ENCODE measurements at places on chromosomes 12 and 14.

GRCh38 chr12:110742718-110743570 is at the start of gene PPP1CC:
Gene PPP1CC (minus strand): TSS chr12:110742891. CDS start chr12:110742707, 184 bp downstream.
- peak; percentile 87 for DNase-seq

DNA sequence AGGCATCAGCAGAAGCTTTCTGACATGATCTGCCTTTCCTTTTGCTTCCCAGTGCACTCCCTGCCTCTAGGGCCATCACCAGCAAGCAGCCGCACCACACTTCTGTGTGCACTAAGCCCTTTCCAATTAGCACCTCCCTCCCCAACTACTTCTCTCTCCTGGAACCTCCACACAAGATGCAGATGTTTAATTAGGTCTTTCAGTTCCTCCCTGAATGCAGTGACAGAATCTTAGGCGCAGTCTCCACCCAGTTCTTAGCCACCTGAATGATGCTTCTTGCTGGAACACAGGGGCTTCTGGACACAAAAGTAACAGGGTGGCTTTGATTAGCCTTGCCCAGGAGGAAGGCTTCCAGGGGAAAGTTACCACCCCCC is 32.9 kb downstream of the NIN start:
- no peak for DNase-seq

DNA sequence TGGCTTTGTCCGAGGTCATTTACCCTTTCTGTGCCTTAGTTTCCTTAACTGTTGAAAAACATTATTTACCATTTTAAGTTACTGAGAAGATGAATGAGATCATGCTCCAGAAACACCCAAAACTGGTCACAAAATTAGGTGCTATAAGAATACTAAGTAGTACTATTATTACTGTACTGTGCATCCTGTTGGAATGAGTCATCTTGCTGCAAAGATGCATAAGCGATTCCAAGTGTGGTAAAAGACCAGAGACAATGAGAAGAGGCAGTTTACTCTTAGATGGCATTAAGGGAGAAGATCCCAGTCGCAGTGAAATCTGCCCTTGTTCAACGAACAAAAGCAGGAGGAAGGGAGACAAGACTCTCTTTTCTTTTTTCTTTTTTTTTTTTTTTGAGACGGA is 4.2 kb upstream of the PLEKHA5 start:
- peak; percentile 65 for DNase-seq

GRCh38 chr14:41606282-41606531 is 469 bp upstream of the LRFN5 start:
- no peak for DNase-seq

DNA sequence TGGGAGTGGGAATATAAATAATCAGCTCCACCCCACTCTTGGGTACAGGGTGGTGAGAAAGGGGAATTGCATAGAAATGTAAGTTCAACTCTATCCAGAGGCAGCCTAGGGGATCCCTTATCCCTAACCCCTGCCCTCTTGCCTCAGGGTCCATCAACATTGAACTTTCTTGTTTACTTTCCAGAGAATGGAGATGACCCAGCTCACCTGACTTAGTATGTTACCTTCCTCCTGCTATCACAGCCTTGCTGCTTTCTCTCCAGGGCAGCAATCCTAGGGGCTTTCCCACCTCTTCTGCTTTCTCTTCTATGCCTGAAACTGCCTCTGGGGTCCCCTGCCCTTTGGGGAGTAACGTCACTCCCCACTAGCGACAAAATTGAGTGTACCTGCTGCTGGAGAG is 2.7 kb downstream of the LRP1 start:
- no peak for DNase-seq

GRCh38 chr14:97781961-97782360 is 984.8 kb downstream of the VRK1 start:
- DNase-seq: no peak

DNA sequence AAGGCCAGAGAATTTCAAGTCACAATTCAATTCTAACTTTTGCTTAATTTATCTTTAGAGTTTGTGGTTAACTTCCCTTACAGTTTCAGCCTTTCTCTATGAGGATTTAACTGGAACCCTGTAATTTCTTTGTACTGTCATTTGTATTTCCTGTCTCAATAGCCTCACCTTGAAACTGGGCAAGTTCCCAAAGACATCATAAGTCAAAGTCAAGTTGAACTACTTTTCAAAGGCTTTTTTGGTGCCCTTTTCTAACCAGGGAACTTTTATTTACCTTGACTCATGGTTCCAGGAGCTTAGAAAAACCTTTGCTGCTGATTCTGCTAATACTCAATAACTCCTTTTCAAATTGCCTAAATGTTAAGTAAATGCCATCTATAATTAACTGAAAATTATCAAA is 200.8 kb upstream of the KRR1 start:
- no peak for DNase-seq

DNA sequence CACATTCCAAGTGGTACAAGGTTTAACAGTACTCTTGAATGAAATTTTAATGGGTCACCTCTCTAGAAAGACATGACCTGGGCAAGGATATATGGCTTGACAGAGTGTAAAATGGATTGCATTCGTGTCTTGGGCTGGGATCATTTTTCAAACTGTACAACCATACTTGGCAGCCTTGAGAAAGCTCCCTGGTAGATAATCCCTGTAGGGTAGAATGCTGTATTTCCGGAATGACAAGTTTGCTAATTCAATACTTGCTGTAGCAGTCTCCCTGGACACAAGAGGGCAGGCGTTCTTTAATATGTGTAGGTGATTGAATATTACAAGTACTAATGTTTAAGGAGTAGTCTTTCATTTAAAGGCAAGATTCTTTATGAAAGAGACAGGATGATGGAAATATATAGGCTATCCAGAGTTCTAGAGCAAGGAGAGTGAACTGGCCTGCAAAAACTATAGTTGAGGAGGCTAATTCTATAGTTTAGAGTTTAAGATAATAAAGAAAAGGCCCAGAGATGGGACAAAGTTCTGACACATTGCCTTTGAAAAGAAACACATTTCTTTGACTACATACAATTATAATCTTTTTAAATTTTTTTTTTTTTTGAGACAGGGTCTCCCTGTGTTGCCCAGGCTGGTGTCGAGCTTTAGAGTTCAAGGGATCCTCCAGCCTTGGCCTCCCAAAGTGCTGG is 53.4 kb downstream of the PLBD1 start:
- DNase-seq: peak; percentile 7

GRCh38 chr12:26152507-26153102 is 27.8 kb upstream of the BHLHE41 start:
- DNase-seq: no peak

GRCh38 chr12:93957870-93958269 is 190.5 kb upstream of the PLXNC1 start:
- peak; percentile 82 for DNase-seq

DNA sequence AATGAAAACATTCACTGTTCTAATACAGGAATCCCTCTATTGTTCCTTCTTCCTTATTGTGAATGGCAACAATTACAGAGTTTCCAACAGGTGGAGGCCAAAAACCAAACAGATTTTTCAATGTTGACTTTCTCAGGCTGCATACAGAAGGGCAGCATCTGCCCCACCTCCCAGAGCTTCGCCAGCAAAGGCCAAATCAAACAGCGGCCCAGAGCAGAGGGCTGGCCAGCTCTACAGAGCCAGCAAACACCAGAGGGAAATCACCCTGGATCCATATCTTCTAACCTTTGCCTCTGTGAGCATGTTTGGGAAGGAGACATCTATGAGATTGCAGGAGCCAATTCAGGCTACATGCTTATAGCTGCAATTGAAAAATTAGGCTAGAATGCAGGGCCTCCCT is 4.4 kb upstream of the CRACR2A start:
- no peak for DNase-seq

DNA sequence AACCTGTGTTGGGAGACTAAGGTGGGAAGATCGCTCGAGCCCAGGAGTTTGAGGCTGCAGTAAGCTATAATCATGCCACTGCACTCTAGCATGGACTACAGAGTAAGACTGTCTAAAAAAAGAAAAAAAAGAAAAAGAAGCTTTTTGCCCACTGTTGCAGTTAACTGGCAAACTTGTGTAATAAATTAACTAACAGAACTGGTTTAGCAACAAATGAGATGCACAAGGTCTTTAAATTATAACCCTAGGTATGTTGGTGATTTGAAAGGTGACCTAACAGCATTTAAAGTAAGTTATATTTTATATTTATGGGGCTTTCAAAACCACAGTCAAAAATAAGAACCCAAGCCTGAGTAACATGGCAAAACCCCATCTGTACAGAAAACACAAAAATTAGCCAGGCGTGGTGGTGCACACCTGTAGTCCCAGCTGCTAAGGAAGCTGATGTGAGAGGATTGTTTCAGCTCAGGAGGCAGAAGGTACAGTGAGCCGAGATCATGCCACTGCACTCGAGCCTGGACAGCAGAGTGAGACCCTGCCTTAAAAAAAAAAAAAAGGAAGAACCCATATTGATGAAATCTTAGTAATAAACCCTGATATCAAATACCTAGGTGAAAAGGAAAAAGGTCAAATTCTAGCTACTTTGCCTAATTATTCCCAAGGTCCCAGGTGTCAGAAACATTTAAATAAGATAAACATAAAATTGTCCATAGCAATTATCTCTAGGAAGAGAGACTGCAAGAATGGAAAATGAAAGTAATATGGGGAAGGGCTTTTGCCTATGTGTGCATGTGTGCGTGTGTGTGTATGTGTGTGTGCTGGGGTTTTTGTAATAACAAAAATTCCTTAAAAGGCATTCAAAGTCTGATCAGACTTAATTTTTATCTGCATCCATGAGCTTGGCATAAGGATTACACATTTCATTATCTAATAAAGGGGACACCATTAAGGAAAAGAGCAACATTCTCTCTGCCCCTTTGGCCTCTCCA is 15.4 kb downstream of the SYNE2 start:
- DNase-seq: no peak

- peak; percentile 51 for DNase-seq
Measured at GRCh38 chr12:102302553-102302952, 104.9 kb upstream of the PMCH start.

GRCh38 chr12:129481921-129482320 is 421.9 kb downstream of the TMEM132D start:
- no peak for DNase-seq

GRCh38 chr14:82387699-82388098 is 854.0 kb upstream of the SEL1L start:
- DNase-seq: peak; percentile 21

DNA sequence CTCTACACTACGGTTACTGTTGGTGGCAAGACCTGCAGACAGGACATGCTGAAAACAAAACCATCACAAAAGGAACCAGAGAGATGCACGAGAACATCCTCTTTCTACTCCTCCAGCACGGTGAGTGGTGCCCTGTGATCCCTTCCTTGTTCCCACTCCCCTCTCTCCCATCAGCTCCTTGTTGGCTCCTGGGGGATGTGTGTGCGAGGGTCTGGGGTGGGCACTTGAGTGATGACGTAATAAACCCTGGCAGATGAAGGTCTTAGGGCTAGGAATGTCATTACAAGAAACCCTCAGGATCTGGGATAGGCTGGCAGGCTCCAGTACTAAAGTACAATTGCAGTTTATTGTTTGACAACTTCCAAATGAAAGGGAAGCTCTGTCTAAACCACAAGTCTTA is 261.5 kb downstream of the FOXN3 start:
- no peak for DNase-seq

DNA sequence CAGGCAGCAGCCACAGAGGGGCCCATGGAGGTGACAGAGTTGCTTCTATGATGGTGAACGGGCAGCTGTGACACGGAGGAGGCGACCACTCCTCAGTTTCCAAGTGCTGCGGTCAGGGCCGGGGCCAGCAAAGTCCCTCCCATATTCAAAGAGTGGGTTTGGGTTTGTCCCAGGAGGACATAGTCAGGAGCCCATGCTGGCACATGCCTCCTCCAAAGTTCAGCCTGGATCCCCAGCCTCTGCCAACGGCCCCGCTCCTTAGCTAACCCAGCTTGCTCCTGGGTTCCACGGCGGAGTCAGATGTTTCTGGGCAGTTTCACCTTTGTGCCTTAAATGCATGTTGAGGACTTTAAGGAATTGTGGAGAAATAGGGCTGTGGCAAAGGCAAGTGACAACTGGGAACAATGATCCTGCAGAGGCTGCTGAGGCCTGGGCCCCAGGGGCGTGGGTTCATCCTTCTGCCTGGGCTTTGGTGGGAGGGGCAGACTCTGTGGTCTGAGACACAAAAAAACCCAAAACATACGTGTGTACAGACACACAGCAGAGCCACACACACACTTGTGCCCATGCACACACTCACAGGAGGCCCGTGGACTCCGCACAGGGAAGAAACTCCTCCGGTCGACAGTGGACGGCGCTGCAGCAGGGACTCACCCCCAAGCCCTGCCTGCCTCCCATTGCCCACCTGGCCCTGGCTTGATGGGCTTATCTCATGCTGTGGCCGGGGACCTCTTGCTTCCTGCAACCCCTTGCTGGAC is 399.4 kb downstream of the TMEM121 start:
- no peak for DNase-seq

DNA sequence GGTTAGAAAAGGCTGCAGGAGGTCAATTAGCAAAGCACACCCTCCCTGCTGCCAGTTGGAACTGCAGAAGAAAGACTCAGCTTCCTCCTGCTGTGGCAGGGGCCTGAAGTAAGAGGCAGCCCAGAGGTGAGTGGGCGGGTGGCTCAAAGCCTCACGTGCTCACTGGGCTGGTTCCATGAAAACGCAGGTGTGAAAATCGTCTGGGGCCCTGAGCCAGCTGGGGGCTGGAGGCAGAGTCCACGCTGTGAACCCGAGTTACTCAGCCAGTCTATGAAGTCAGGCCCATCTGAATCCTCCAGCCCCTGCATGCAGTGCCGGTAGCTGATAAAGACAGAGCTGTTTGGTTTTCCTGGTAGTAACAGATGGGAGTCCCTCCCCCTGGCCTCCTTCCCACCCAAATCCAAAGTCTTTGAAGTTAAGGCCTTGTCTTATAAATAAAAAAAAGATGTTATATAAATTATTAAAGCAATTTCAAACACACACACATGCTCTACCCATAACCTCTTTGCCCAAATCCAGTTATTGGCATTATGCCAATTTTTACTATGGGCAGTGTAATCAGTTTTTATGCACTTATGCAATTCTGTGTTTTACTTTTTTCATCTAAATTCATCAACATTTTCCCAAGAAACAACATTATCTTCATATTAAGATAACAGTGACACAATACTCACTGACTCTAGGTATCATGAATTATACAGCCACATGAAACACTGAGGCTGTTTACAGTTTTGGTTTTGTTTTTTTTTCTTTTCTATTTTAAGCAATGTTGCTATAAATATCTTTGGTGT is 57.9 kb upstream of the PNMA1 start:
- DNase-seq: peak; percentile 75

- no peak for DNase-seq
Measured at GRCh38 chr12:19498099-19498498, 58.8 kb downstream of the AEBP2 start.

DNA sequence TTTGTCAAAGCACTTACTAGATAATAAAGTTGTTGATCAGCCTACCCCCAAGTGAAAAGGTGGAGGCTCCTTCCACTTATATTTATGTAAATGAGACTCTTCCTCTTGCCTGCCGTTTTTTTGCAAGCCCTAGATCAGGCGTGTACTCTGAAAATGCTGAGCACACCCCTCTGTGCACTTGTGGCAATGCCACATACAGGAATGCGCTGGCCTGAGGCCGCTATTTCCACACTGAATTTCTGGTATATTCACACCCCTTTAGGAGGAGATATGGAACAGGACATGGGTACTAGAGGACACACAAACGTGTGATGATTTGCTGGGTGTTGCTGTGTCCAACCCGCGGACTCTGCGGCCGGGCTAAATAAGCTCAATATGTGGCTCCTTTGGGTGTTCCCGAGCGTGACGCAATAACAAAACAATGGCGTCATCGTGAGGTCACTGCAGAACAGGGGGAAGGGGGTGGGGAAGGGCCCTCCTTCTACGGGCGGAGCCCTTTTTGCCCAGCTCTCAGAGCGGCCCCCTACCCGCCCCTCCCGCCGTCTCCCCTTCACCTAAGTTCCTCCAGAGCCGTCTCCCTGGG is 554 bp upstream of the TSPAN31 start:
- DNase-seq: peak; percentile 90

GRCh38 chr12:119715268-119715620 is 47.3 kb downstream of the PRKAB1 start:
- DNase-seq: no peak

- no peak for DNase-seq
Measured at GRCh38 chr12:84692071-84692470, 220.5 kb downstream of the SLC6A15 start.

Measured in fibroblast of mammary gland (primary cell).